ENCODE measurements at places on chromosomes 5 and 9. TPM values are rescaled to one million over a fixed set of nuclear protein-coding genes. Genes with fewer than 3 reads are reported as not detected.

DNA sequence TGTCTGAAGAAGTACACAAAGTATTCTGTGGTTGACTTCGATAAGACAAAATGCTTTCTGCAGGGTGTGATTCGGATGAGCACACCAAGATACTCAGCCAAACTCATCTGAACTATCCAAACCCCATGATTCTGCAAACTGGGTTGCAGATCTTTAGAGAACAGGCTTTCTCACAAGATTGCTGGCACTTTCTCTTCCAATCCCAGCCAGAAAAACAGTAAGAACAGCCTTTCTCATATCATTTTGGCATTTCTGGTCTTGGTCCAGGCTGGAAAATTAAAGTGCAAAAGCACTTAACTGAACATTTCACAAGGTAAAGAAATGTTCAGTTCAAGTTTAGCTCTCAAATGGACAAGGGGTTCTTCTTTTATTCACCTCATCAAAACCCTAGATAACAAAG is 269.1 kb downstream of the NR2F1-AS1 start:
- H3K27ac ChIP-seq = no peak overlapping the region
- no peaks in the 10 kb centered on the region for H3K36me3 ChIP-seq

Gene MCC
- 1.2 TPM for polyA plus RNA-seq

Gene PCDHAC1
- polyA plus RNA-seq = not detected

- no peak overlapping the region for H3K4me3 ChIP-seq
- no peak overlapping the region for H3K27ac ChIP-seq
- DNase-seq = no peak
Measured at GRCh38 chr9:92164490-92164889, 49.3 kb upstream of the SPTLC1 start.

- no peak overlapping the region for H3K27ac ChIP-seq
- H3K4me1 ChIP-seq = no peaks in the 10 kb centered on the region
- H3K27me3 ChIP-seq = no peaks in the 10 kb centered on the region
- peaks cover 11% of the 10 kb centered on the region for H3K36me3 ChIP-seq
Measured at GRCh38 chr9:111356481-111357244, 26.6 kb upstream of the OR2K2 start.

Measured in immature natural killer cell (primary cell).